ENCODE measurements at places on chromosomes 2 and 18.

DNA sequence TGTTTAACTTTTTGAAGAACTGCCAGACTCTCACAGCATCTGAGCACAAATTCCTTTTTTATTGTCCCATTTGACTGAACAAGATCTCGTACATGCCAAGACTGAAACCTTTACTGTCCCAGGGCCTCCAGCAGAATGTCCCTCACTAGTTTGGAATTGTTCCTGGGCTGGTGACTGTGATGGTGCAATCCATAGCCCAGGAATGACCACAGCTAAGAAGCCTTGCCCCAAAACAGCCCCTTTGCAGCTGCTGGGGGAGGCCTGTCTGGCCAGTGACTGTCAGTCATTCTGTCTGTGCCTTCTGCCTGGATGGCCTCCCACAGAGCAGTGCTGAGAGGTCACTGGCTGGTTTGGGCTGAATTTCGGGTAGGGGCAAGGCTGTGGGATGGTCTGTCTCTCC lies 184.5 kb upstream of the MSH6 start:
- DNase-seq, result no peak

GRCh38 chr2:134217924-134218323 lies 35.9 kb upstream of the MGAT5 start:
- DNase-seq, result no peak

- no peak for DNase-seq
Observed at GRCh38 chr2:99707592-99707991, 217.8 kb upstream of the REV1 start.

DNA sequence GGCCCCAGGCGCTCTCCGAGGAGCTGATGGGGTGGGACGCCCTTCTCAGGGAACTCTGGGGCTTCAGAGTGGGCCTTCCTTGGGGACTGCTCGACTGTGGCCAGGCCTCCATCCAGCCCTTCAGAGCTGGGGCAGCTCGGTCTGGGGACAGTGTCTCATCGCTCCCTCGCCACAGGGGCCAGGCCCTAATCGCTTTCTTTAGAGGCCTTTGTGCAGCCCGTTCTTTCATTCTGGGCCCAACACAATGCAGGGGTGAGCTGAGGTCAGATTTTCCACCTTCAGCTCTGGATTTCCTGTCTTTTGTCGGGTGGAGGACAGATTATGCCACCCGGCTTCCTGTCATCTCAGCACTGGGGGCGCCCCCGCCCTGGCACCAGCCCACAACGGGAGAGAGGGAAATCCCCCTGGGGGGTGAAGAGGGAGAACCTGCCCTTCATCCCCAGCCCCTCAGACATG lies 25.2 kb downstream of the MYCN start:
- DNase-seq, result no peak

DNA sequence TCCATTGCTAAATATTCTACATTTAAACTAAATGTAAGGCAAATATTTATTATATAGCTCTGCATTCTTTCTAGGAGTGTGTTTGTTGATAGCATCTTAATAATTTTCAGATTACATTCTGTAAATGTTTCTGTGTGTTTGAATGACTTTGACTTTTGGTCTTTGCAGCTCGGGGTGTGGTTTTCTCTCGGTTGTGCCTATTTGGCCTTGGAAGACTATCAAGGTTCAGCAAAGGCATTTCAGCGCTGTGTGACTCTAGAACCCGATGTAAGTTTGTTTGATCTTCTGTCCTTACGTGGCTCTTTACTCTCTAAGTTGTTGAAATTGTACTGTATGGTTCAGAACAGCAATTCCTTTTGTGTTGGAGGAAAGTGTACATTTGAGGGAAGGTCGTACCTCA lies 149.9 kb downstream of the TTC27 start:
- no peak for DNase-seq

GRCh38 chr2:127164761-127165538 lies 55.1 kb downstream of the CYP27C1 start:
- no peak for DNase-seq

- no peak for DNase-seq
Observed at GRCh38 chr18:5197461-5197860, 404 bp upstream of the AKAIN1 start.

DNA sequence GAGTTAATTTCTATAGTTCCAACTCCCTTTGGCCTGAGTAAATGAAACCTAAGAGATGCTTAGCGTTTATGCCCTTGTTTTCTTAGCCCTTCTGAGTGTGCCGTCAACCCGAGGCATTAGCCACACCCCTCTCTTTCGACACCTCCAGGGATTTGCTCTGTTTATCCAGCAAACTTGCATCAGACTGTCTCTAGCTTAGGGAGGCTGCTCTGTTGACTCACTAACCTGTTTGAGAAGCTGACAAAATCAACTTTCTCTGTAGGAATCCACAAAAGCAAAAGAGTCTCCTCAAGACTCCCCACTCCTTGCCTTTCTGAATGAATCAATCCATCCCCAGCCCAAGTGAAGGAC lies 317.6 kb downstream of the TNS1 start:
- DNase-seq, result peak; percentile 98

- no peak for DNase-seq
Observed at GRCh38 chr2:9617749-9618148, 13.0 kb downstream of the YWHAQ start.

GRCh38 chr2:14313341-14313740 lies 319.2 kb upstream of the LRATD1 start:
- DNase-seq, result no peak

- DNase-seq, result no peak
Observed at GRCh38 chr2:120662046-120662445, 73.6 kb upstream of the GLI2 start.

- no peak for DNase-seq
Observed at GRCh38 chr2:216491793-216492596, 6.6 kb upstream of the RPL37A start.

- peak; percentile 54 for DNase-seq
Observed at GRCh38 chr2:241609859-241610793, 26.8 kb downstream of the THAP4 start.

DNA sequence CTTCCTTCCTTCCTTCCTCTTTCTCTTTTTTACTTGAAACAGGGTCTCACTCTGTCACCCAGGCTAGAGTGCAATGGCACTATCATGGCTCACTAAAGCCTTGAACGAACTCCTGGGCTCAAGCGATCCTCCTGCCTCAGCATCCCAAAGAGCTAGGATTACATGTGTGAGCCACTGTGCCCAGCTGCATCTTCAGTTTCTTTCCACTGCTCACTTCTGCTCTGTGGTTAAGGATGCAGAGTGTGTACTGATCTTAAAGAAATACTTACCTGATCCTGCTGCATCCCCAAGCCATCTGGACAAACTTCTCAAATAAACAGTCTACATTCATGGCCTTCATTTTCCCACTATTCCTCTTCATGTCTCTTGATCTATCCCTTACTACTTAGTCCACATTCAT lies 13.0 kb downstream of the DPP4 start:
- DNase-seq, result no peak

DNA sequence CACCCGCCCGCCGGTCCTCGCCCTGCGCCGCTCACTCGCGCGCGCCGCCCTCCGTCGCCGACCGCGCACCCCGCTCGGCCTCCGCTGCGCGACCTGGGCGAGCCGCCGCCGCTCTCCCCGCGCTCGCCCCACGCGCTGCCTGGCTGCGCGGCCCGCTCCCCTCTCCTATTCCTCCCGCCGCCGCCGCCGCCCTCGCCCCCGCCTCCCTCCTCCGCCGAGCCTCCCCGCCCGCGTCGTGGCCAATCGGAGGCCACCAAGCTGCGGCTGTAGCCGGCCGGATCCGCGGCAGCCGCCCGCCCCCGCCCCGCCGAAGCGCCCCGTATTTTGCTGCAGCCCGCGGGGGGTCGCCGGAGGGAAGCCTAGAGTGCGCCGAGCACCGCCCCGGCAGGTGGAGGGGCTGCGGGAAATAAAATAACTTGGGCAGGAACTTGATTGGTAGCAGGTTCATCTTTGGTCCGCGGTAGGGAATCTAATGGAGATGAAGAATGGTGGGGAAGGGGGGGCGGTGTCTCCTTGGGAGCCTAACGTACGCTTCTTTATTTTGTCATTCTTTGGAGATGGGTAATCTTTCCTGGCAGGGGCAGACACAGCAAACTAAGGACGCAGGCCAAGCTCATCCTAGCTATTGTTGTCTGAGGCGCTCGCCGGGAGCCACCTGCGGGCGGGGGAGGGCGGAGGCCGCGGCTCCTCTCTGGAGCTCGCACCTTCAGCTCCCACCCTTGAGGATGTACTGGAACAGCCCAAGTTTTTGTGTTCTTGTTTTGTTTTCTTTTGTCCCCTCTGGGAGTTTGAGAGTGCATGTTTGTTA lies 1.1 kb upstream of the CDH2 start:
- no peak for DNase-seq

- DNase-seq, result no peak
Observed at GRCh38 chr2:12465631-12466135, 251.1 kb upstream of the TRIB2 start.

Measured in stromal cell of bone marrow (primary cell).